ENCODE measurements at places on chromosomes 4 and X.

- no peak for DNase-seq
Measured at GRCh38 chr4:6854098-6854744, 55.4 kb upstream of the TBC1D14 start.

DNA sequence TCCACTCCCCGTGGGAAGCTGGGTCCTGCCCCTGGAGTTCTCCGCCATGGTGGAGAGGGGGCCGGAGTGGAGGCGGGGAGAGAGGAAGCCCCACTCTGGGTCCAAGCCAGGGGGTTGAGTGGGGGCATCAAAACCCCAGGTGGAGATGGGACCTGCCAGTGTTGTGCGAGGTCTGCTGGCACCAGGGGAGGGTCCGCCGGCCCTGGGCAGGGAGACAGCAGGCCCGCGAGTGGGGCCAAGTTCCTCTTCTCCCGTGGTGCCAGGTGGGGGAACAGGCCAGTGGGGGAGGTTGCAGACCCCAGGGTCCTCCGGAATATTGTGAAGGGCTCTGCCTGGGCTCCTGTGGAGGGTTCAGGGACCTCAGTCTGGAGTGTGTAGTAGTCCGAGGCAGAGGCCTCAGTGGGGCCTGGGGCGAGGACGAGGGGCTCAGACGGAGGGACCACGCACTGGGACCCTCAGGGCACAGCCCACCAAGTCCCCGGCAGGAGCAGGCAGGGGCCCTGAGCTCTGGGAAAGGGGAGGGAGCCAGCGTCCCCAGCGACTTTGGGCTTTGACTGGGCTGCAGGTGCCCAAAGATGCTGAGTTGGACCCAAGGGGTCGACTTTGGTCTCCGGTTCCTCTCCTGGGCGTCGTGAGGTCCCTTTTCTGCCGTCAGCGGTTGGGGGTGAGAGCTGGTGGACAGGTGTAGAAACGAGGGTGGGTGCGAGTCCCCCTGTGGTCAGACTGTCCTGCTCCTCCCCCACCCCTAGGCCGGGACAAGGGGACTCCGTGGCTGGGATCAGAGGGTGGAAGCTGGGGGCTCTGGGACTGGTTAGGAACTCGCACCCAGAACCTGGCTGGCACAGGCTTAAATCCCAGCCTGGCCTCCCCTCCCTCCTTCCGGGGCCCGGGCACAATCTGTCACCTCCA lies 43.8 kb upstream of the NKX1-1 start:
- DNase-seq, result no peak

- no peak for DNase-seq
Measured at GRCh38 chr4:82900066-82900410, 497 bp upstream of the THAP9 start.

DNA sequence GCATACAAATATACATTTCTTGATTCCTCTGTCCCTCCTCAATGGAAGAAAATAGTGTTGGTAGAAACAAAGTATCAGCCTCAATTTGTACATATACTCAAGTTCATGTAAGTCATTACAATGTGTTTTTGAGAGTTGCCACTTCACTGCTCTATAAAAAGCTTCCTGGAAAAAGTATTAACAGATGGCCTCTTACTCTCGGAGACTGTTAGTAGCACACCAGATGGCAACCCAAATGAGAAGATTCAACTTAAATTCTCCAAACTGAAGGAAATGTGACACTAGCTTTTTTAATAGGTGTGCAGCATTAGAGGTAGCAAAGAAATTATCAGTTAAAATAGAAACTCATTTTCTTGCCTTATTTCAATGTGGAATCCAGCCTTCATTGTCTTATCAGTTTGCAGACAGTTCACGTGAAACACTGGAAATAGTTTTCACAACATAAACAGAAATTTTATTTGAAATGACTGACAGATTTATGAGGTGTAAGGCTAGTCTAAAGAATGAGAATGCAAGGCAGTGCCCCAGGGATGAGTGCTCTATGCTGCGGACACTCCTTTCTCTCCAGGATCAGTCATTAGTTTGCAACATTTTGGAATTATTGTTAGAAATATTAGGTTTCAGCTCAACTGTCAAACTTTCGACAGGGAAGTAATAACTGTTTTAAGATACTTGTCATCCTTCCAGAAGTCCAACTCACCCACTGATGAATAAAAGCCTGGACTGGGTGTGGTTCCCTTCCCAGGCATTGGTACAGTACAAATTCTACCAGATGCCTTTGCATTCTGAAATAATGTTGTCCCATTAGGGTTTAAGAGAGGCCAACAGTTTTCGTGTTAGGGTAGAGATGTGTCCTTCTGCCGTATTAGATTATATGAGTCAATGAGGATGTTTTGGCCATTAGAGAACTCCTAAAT lies 50.9 kb downstream of the IDS start:
- peak; percentile 11 for DNase-seq

GRCh38 chr4:18645351-18645750 lies 623.8 kb upstream of the LCORL start:
- no peak for DNase-seq

All from GM03348 (cell line).